ENCODE measurements at places on chromosomes 5 and 9. TPM values are rescaled to one million over a fixed set of nuclear protein-coding genes. Genes with fewer than 3 reads are reported as not detected.
A peak's percentile ranks its signal among the peaks of the same experiment; 100 is the strongest.

DNA sequence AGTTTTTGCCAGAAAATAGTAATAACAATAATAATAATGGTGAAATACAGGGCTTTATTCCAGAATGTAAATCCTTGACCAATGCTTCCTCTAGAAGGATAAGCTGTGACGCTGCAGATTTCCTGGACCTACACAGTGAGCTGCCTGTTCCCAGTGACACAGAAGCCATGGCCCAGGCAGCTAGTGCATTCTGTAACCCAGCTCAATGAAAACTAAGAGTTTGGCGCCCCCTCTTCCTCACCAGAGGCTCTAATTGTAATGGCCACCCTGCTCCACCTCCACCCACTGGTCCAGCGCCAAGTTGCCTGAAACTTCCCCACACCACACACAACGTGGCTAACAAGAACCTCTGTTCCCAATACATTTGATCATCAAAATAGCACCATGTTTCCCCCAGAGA, 248.1 kb downstream of the CETN3 start:
- no peaks in the 10 kb centered on the region for H3K36me3 ChIP-seq
- no peak overlapping the region for H3K4me3 ChIP-seq
- no peaks in the 10 kb centered on the region for H3K27me3 ChIP-seq
- no peak overlapping the region for H3K27ac ChIP-seq
- H3K4me1 ChIP-seq: no peaks in the 10 kb centered on the region

GRCh38 chr9:34242830-34243229, 64.0 kb downstream of the UBAP1 start:
- no peaks in the 10 kb centered on the region for H3K4me1 ChIP-seq
- no peak overlapping the region for H3K4me3 ChIP-seq
- no peaks in the 10 kb centered on the region for H3K27me3 ChIP-seq
- DNase-seq: peak; percentile 32

DNA sequence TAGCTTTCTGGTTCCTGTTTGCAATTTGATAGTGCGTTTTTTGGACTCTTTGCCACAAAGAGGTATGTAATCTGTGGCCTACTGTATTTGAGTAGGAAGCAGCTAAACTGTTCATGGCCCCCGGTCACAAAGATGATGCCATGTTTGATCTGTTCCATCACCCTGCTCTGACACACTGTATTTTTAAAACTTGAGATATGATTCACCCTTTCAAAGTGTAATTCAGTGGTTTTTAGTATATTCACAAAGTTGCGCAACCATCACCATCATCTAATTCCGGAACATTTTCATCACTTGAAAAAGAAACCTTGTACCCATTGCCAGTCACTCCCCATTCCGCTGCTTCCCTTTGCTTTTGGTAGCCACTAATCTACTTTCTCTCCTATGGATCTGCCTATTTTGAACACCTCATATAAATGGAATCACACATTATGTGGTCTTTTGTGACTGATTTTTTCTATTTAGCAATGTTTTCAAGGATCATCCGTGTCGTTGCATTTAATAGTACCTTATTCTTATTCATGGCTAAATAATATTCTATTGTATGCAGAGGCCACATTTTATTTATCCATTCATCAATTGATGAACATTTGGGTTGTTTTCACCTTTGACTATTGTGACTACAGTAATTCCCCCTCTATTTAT, 141.6 kb downstream of the NR3C1 start:
- H3K4me3 ChIP-seq: no peak overlapping the region
- DNase-seq: peak; percentile 88

Gene TAF1L
- total RNA-seq: not detected

Gene HTR4
- total RNA-seq: not detected

Gene SPINK6
- not detected for total RNA-seq

- no peaks in the 10 kb centered on the region for H3K4me1 ChIP-seq
- no peak overlapping the region for H3K4me3 ChIP-seq
- no peak overlapping the region for H3K27ac ChIP-seq
- no peak for DNase-seq
- H3K27me3 ChIP-seq: no peaks in the 10 kb centered on the region
Measured at GRCh38 chr9:102497709-102498108, 497.4 kb upstream of the CYLC2 start.

DNA sequence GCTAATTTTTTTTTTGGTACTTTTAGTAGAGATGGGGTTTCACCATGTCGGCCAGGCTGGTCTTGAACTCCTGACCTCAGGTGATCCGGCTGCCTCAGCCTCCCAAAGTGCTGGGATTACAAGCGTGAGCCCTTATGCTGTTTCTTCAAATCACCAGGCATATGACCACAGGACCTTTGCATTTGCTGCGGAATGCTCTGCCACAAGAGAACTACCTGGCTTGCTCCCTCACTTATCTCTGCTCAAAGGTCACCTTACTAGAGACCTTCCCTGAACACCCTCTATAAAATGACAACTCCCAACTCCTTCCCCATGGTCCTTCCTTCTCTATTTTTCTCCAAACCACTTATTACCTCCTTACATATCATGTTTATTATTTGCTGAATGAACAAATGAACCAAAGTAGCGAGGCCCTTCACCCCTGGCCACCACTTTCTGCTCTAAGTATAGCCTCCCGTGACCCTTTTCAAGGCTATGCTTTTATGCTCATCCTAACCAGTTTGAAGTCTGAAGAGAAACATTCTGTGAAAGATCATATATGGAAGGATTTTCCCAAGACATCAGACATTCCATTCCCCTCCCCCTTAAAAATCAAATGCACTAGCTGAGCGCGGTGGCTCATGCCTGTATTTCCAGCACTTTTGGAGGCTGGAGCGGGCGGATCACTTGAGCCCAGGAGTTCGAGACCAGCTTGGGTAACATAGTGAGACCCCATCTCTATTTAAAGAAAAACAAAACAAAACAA, 1.3 kb downstream of the ZER1 start:
- H3K4me1 ChIP-seq: peaks cover 5% of the 10 kb centered on the region
- H3K27ac ChIP-seq: peak overlapping the region; percentile 89
- H3K36me3 ChIP-seq: no peaks in the 10 kb centered on the region
- peak overlapping the region; percentile 93 for H3K4me3 ChIP-seq
- H3K27me3 ChIP-seq: no peaks in the 10 kb centered on the region

Gene MYOZ3
- 0.32 TPM for total RNA-seq

DNA sequence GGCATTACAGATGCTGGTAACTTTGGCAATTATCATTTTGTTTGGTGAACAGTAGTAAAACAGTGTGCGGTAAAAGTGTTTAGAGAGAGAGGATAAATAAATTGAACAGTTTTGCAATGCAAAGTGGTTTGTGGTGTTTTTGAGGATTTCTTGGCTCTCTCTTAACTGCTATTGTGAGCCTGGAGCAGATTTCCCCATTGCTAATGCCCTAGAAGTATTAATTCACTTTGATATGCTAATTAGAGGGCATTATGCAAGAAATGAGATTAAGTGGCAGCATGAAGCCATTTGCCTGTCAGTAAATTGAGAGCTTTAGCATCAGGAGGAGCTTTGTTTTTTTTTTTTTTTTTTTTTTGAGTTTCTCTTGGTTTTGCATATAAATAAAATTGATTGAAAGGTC, 8.2 kb downstream of the PBX3 start:
- no peak for DNase-seq
- H3K36me3 ChIP-seq: no peaks in the 10 kb centered on the region
- no peak overlapping the region for H3K27ac ChIP-seq
- H3K4me1 ChIP-seq: peaks cover 53% of the 10 kb centered on the region

DNA sequence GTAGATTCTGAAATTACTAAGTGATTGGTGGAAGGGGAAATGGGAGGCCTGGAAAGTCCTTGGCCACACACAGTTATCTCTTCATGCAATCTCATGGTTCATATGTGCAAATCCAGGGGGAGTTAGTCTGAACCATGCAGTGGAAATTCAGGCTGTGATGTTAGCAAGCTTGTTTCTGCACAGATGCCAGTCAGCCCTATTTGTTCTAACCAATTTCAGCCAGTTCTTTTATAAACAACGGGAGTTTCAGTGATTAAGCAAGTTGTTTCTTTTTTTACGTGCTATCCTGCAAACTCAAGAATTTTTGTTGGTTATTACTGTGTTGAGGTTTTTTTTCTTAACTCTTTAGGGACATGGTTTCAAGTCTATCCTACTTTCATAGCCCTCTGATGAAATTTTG, 298.0 kb downstream of the FER start:
- no peak for DNase-seq
- H3K27ac ChIP-seq: no peak overlapping the region
- peaks cover 16% of the 10 kb centered on the region for H3K4me1 ChIP-seq
- peaks cover 6% of the 10 kb centered on the region for H3K36me3 ChIP-seq
- no peak overlapping the region for H3K4me3 ChIP-seq
- no peaks in the 10 kb centered on the region for H3K27me3 ChIP-seq

DNA sequence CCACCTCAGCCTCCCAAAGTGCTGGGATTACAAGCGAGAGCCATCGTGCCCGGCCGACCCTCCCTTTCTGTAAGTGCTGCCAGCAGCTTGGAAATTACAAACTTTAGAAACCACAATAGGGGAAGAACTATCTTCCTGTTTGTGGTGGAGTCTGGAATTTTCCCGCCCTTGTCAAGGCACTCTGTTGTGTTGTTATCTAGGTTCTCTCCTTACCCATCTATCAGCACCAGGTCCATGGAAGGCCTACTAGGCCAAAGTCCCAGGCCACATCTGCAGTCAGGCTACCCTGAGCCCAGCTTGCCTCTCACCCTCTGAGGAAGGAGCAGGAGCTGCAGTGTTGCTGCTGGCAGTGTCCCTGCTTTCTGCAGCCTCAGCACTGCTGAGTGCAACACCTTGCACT, 214.9 kb downstream of the MCTP1 start:
- no peak overlapping the region for H3K4me3 ChIP-seq
- no peaks in the 10 kb centered on the region for H3K36me3 ChIP-seq
- H3K4me1 ChIP-seq: no peaks in the 10 kb centered on the region
- H3K27me3 ChIP-seq: no peaks in the 10 kb centered on the region
- DNase-seq: no peak

DNA sequence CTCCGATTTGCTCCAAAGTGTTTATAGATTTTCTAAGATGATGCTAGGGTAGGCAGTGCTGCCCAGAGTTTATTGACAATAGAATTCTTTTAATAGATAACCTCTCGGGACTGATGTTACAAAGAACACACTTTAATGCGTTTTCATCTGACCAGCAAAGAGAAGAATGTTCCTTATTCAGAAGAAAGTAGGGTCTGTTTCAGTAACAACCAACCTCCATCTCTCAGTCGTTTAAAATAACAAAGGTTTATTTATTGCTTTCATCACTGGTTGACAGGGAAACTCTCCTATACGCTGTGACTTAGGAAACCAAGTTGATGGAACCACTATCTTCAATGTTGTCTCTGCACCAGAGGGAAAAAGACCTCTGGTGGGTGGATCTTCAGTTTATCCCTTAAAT, 55.1 kb upstream of the PAPPA start:
- peaks cover 52% of the 10 kb centered on the region for H3K4me1 ChIP-seq
- no peak for DNase-seq
- no peak overlapping the region for H3K27ac ChIP-seq
- H3K4me3 ChIP-seq: no peak overlapping the region

DNA sequence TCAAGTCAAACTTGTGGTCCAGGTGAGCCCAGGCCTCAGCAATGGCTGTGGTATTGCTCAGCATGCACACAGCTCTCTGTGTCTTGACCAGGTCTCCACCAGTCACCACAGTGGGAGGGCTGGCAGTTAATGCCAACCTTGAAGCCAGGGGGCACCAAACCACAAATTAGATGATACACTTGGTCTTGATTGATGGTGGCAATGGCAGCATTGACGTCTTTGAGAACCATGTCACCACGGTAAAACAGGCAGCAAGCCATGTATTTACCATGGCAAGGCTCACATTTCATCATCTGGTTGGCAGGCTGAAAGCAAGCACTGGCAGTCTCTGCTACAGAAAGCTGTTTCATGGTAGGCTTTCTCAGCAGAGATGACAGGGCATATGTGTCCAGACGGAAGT, 40.0 kb downstream of the NIM1K start:
- H3K4me3 ChIP-seq: no peak overlapping the region
- H3K4me1 ChIP-seq: no peaks in the 10 kb centered on the region
- no peak overlapping the region for H3K27ac ChIP-seq
- peak; percentile 13 for DNase-seq

DNA sequence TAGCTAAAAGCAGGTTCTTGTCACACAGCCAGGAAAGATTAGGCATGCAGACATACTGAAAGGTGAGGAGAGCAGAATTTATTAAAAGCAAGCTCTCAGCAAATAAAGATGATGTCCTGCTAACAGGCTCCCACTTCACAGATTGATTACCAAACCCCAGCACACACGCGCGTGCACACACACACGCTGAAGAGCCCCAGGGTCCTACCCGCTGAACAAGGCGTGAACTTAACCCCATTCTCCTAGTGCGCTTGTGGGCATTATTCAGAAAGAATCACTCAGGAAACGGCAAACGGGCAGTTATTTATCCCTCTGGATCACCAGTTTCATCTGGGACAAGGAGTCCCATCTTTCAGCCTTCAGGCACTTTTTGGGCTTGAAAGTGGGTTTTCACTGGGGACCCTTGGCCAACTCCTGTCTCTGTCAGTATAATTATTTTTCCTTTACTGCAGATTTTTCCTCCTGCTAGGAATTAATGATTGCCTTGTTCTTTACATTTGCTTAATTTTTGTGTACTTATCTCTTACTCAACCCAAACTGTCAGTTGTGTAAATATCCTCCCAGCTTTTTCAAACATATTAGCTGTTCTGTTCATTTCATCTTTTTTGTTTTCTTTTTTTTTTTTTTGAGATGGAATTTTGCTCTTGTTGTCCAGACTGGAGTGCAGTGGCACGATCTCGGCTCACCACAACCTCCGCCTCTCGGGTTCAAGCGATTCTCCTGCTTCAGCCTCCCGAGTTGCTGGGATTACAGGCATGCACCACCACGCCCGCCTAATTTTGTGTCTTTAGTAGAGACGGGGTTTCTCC, 92.6 kb downstream of the RIC1 start:
- no peak overlapping the region for H3K4me3 ChIP-seq
- peaks cover 26% of the 10 kb centered on the region for H3K4me1 ChIP-seq
- H3K27me3 ChIP-seq: no peaks in the 10 kb centered on the region

GRCh38 chr5:139105621-139106071, 92.5 kb downstream of the SIL1 start:
- DNase-seq: peak; percentile 48
- H3K27ac ChIP-seq: peak overlapping the region; percentile 81

- DNase-seq: peak; percentile 71
- peaks cover 32% of the 10 kb centered on the region for H3K4me1 ChIP-seq
- peak overlapping the region; percentile 50 for H3K27ac ChIP-seq
- no peak overlapping the region for H3K4me3 ChIP-seq
- no peaks in the 10 kb centered on the region for H3K36me3 ChIP-seq
Measured at GRCh38 chr9:91395106-91395552, 28.5 kb downstream of the NFIL3 start.

Gene DMRT3
- not detected for total RNA-seq

Gene C9orf43
- total RNA-seq: 0.76 TPM

- no peaks in the 10 kb centered on the region for H3K36me3 ChIP-seq
- H3K4me3 ChIP-seq: no peak overlapping the region
- peak; percentile 71 for DNase-seq
- H3K27me3 ChIP-seq: no peaks in the 10 kb centered on the region
- no peak overlapping the region for H3K27ac ChIP-seq
- H3K4me1 ChIP-seq: peaks cover 12% of the 10 kb centered on the region
Measured at GRCh38 chr5:58240322-58240721, 219.6 kb downstream of the PLK2 start.

Gene PCDHA4
- total RNA-seq: not detected

- no peak overlapping the region for H3K4me3 ChIP-seq
- H3K27ac ChIP-seq: no peak overlapping the region
- DNase-seq: no peak
- no peaks in the 10 kb centered on the region for H3K36me3 ChIP-seq
Measured at GRCh38 chr9:103458826-103459225, 463.7 kb downstream of the CYLC2 start.

Gene PPP3R2
- not detected for total RNA-seq

GRCh38 chr5:91403438-91403837, 20.3 kb upstream of the ARRDC3 start:
- H3K4me1 ChIP-seq: peaks cover 15% of the 10 kb centered on the region
- peak; percentile 70 for DNase-seq
- no peak overlapping the region for H3K4me3 ChIP-seq
- no peaks in the 10 kb centered on the region for H3K36me3 ChIP-seq
- no peaks in the 10 kb centered on the region for H3K27me3 ChIP-seq

Gene DND1
- 0.22 TPM for total RNA-seq
